NCI-H526 (cell line): ENCODE measurements at places on chromosomes 16 and 17.

DNA sequence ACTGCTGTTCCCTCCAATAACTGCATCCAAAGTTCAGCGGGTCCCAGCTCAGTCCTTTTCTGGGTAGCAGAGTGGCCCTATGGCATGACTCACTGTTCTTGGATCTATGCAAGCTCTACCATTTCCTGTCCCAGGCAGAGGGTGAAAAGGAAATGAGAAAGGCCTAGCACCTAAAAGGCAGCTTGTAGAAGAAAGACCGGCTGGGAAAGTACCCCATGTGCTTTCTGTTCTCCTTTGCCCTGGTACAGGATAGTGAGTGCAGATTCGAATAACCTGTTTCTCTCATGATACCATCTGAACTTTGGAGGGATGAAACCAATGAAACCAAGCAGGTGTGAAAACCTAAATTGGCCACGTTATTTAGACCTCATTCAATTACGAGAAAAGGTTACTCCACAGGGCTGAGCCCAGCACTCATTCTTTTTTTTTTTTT, 12.7 kb upstream of the HASPIN start:
- DNase-seq, result no peak

GRCh38 chr16:81275064-81275532, 36.6 kb downstream of the BCO1 start:
- DNase-seq, result no peak

GRCh38 chr16:86928523-86929011, 350.2 kb downstream of the FOXL1 start:
- no peak for DNase-seq

DNA sequence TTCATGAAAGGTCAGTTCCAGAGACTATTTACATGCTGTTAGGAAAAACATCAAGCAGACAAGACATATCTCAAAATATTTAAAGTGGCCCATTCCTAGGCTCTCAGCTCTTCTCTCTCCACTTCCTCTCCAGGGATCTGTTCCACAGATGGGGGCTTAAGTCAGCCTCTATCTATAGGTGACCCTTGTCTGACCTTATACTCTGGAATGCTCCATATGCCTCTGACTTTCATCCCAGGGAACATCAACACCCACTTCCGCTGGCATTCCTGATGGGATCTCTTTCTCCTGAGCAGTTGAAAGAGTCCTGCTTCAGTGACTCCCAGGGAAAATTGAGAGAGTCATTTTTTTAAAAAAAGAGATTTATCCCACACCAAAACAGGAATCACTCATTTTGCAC, 11.5 kb upstream of the WIPI1 start:
- no peak for DNase-seq

- peak; percentile 95 for DNase-seq
Observed at GRCh38 chr16:11636172-11636721, 32.0 kb upstream of the SNN start.

GRCh38 chr16:11679250-11679649, 11.0 kb downstream of the SNN start:
- no peak for DNase-seq

GRCh38 chr17:72110942-72111318, 9.9 kb upstream of the SOX9 start:
- no peak for DNase-seq

DNA sequence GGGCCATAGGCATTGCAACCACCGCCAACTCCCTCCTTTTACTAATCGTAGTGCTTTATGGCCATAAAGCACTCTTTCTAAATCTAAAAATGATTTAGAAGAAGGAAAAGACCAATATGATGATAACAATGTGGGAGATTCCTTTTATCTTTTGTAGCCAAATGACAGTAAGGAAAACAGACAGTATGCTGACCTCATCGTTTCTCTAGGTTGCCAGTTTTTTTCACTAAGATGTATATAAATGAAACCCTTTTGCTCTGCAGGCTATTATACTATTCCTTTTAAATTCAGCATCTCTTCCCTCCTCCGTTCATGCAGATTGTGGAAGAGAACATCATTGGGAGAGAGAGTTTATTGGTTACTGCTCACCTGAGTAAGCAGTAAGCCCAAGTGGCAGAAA, 25.3 kb downstream of the OTOA start:
- no peak for DNase-seq

- no peak for DNase-seq
Observed at GRCh38 chr17:19000531-19001325, 3.8 kb downstream of the FAM83G start.

GRCh38 chr16:56631832-56632155, 665 bp upstream of the MT1M start:
- no peak for DNase-seq

DNA sequence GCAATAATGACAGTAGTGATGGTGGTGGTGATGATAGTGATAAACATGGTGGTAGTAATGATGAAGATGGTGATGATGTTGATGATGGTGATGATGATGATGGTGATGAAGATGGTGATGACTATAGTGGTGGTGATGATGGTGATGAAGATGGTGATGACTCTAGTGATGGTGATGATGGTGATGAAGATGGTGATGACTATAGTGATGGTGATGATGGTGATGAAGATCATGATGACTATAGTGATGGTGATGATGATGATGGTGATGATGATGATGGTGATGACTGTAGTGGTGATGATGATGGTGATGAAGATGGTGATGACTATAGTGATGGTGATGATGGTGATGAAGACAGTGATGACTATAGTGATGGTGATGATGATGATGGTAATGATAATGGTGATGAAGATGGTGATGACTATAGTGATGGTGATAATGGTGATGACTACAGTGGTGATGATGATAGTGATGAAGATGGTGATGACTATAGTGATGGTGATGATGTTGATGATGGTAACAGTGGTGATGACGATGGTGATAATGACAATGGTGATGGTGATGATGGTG, 35.6 kb downstream of the DYNLRB2 start:
- DNase-seq, result no peak

GRCh38 chr16:71311553-71312158, 22.5 kb upstream of the CMTR2 start:
- DNase-seq, result peak; percentile 63

- DNase-seq, result no peak
Observed at GRCh38 chr17:77253611-77254051, 112.9 kb downstream of the SEC14L1 start.

DNA sequence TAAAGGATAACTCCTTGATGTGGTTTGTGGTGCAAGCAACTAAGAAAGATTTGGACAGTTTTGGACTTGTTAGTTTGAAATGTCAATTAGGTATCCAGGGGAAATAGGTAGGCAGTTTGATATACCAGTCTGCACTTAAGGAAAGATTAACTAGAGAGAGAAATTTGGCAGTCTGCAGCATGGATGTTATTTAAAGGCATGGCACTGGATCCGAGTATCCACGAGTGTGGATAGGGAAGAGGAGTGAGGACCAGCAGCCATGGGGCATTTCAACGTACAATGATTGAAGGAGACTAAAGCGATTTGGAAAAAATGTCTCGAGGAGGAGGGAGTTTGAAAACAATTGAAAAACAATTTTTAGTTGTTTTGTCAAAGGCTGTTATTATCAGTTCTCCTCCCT, 117.4 kb downstream of the NLK start:
- DNase-seq, result no peak

- no peak for DNase-seq
Observed at GRCh38 chr17:80264205-80265075, 3.8 kb downstream of the RNF213 start.

- DNase-seq, result no peak
Observed at GRCh38 chr16:19967561-19967960, 82.9 kb upstream of the GPRC5B start.

GRCh38 chr16:47565454-47565853, 104.3 kb downstream of the PHKB start:
- DNase-seq, result no peak

DNA sequence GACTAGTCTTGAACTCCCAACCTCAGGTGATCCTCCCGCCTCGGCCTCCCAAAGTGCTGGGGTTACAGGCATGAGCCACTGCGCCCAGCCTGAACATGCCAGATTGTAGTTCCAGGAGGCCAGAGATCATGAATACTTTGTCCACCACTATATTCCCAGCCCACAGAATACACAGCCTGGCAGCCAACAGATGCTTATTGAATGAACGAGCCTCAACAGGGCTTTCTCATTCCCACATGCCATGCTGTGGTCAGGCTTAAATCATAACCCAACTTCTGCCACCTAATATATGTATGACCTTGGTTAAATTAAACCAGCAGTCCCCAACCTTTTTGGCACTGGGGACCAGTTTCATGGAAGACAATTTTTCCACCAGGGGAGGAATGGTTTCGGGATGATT, 3.1 kb upstream of the TMEM219 start:
- DNase-seq, result no peak

- no peak for DNase-seq
Observed at GRCh38 chr16:61993108-61993507, 43.1 kb downstream of the CDH8 start.

DNA sequence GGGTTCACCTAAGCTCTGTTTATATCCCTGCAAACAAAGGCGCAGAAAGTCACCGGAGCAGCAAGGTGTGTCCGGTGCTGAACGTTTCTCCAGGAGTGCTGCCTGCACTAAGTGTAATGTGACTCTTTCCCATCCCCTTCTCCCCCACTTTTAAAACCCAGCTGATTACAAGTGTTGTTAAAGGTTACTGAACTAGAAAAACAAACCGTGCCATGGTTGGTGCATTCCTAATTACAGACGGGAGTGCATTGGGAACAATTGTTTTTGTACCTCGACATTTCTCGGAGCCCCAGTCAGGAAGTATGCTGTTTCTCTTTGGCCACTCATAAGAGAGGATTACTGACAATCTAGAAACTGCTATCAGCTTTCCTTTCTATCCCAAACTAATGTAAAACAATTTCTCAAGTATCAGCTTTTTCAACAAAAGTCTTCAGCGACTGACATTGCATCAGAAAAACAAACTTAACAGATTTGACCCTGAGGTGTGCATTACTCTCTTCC, 441.0 kb upstream of the SALL1 start:
- DNase-seq, result no peak

DNA sequence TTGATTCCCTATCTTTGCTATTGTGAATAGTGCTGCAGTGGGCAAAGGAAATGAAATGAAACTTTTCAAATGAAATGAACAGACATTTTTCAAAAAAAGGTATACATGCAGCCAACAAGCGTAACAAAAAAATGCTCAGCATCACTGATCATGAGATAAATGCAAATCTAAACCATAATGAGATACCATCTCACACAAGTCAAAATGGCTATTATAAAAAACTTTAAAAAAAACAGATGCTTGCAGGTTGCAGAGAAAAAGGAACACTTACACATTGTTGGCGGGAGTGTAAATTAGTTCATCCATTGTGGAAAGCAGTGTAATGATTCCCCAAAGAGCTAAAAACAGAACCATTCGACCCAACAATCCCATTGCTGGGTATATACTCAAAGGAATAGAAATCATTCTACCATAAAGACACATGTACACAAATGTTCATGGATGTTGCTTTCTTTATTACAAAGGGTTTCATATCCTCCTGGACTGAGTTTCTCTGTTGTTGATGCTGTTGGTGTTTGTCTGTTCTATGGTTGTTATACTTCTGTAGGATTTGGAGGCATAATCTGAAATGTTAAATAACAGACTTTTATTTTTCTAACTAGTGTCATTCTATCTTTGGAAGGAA, 99.3 kb upstream of the SOX9 start:
- peak; percentile 25 for DNase-seq

DNA sequence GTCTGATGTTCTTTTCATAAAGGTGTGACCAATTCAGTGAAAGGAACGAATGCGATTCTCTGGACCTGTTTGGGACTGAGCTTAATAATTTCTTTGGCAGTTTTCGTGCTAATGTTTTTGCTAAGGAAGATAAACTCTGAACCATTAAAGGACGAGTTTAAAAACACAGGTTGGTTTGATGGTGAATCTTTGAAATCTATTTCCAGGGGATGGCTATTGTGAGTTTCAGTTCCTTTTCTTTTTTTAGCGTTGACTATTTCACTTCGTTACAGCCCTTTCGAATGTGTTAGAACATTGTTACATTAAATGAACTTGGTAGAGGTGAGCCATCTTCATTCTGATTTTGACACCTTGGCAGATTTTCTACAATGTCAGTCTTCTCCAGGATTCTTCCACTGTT, 1.2 kb downstream of the TNFRSF17 start:
- no peak for DNase-seq

DNA sequence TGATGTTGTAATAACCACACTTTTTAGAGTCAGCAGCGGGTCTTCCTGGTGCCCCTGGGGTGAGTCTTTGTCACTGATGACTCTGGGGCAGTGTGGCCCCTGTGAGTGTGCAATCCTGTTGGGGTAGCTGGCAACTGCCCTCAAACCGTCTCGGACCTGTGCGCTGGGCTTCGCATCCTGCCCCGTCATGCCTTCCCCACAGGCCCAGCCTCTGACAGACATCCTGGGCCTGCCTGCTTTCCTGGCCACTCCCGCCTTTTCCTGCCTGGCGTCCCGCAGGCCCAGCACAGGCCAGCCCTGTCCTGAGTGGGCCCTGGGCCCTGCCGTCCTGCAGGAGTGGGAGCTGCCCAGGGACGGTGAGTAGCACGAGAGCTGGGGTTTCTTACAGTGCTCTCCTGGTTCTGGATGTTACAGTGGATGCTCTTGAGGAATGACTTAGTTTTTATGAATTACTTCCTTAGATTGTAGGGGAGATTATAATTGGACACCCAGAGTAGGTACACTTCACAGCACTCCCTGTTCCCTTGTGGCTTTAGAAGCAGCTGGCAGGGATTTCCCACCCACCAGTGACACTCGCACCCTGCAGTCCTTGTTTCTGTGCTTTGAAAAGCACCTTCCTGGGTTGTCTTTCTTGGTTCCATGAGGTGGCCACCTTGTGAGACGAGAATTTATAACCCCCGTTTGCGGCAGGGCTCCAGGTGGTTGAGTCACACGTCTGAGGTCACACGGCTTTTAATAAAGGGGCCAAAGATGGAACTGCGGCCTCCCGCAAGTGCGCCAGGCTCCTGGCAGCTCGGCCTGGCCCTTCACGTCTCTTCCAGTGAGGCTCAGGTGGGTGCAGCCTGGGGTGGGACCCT, 50.0 kb upstream of the CAPN15 start:
- no peak for DNase-seq

GRCh38 chr17:29004081-29004692, 1.6 kb downstream of the SEZ6 start:
- DNase-seq, result no peak

DNA sequence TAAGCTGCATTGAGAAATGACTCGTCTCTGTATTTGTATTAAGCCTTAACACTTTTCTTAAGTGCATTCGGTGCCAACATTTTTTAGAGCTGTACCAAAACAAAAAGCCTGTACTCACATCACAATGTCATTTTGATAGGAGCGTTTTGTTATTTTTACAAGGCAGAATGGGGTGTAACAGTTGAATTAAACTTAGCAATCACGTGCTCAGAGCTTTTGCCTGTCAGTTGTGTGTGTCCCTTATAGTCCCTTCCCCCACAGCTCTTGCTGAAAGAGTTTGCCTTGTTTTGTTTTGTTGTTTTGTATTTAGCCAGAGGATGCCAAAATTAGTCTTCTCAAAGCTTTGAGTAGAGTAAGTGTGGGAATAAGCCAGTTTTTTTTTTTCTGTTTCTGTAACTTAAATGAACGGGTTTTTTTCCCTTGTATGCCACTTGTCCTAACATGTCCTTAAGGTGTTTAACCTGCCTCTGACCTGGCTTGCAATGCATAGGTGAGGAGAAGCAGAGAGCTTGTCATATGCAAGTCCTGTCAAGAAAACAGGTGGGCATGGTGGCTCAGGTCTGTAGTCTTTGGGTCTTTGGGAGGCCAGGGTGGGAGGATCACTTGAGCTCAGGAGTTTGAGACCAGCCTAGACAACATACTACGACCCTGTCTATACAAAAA, 4.6 kb upstream of the MAPK8IP3 start:
- DNase-seq, result no peak
